ENCODE measurements at places on chromosomes 7 and 10.

GRCh38 chr7:96800824-96801223 is 91.2 kb upstream of the SEM1 start:
- no peak for DNase-seq

DNA sequence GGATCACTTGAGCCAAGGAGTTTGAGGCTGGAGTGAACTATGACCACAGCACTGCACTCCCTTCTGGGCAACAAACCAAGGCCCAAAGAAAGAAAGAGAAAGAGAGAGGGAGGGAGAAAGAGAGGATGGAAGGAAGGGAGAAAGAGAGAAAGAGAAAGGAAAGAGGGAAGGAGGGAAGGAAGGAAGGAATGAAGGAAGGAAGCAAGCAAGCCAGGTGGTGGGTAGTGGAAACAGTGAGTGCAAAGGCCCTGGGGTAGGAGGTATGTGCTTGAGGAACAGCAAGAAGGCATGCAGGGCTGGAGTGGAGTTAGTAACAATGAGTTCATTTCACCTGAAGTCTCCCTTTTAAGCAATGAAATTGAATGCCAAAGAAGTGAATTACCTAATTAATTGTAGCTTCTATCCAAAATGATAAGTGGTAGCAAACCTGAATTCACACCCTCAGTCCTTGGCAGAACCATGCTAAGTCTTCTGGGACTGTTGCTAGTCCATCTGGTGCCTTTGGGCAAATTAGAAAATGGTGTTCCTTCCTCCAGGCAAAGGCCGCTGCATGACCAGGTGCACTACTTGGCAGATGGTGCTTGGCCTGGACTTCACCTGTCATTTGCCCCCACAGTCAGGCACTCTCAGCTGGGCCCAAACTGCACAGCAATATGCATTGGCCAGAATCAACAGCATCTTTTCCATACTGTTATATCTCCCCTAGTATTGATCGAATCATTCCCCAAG is 67.4 kb upstream of the MPP7 start:
- DNase-seq, result no peak

DNA sequence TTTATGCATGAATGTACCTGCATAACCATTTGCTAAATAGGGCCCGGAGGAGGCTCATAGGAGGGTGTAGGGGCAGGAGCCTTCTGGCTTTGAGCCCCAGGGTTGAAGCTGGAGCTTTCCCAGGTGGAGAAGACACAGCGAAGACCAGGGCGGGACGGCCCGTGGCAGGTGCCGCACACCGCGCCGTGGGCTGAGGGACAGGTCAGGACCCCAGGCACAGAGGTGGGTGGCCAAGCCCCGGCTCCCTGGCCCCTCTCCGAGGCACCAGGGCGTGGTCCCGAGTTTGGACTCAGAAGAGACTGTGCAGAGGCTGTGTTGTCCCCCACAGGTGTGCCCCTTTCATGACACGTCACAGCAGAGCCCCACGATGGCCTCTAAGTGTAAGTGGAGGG is 56.5 kb downstream of the PWWP2B start:
- DNase-seq, result no peak

DNA sequence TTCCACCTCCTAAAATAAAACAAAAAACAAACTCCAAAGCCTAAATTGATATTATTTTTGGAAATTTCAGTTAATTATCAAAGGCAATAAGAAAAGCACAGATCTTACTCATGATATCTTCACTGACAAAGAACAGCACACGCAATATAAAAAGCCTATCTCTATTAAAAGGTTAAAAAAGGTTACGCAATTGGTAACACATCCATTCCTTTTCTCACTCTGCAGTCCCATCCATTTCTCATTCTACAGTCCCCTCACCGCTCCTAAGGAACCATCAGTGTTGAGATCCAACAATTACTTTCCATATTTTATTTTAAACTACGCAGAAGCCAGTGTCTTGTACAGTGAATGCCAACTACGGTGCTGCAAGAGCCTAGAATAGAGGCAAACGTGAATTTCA is 1.3 kb downstream of the SEC61G start:
- no peak for DNase-seq

GRCh38 chr10:23088609-23089008 is 6.8 kb upstream of the MSRB2 start:
- no peak for DNase-seq

DNA sequence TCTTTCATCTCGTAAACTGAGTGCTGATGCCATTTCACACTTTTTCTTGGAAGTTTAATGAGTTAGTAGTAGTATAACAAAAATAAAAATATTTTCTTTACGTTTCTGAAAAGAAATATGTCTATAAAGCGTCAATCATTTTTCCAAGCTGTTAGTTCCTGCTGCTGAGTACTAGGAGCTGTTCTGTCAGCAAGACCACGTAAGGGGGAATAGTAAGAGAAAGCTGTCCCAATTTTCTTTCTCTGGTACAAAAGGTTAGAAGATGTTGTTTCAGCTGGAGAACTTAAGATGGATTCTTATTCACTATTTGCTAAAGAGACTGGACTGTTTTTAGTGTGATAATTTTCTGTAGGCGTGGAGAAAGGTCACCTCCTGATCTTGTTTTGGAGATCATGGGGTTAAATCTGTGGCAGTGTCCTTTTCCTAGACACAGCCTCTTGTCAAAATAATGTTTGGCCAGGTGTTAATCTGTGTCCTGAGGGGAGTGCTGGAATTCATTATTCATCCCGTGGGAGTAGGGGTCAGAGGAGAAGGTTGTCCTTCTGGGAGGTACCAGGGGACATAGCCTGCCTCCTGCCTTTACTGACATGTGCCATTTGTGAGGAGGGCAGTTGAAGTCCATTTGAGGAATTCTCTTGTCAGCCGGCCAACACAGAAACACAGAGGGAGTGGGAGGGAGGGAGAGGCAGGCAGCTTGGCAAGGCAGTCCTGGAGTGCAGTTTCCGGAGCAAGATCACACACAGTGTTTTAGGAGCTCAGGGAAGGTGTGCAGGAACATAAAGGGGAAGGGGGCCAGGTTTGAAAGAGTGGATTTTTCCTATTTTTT is 368.7 kb downstream of the AUTS2 start:
- no peak for DNase-seq

- DNase-seq, result no peak
These were observed 58.0 kb downstream of the CREM start for GRCh38 chr10:35184527-35185171.

DNA sequence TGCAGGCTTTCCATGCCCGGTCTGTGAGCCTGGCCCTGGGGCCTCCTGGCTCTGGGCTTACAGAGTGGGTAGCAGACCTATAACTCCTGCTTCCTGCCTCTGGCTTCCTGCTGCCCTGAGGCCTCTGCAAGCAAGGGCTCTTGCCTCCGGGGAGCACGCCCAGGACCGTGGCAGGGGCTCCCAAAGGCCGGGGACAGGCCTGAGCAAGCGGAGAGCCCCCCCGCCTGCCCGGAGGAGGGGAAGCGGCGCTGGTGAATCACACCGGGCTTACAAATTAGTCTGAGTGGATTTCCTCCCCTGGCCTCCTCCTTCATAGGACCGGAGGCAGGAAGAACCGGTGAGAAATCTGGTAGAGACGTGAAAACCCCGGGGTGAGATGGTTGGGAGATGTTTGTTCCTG is 1.5 kb upstream of the MYL10 start:
- peak; percentile 79 for DNase-seq

DNA sequence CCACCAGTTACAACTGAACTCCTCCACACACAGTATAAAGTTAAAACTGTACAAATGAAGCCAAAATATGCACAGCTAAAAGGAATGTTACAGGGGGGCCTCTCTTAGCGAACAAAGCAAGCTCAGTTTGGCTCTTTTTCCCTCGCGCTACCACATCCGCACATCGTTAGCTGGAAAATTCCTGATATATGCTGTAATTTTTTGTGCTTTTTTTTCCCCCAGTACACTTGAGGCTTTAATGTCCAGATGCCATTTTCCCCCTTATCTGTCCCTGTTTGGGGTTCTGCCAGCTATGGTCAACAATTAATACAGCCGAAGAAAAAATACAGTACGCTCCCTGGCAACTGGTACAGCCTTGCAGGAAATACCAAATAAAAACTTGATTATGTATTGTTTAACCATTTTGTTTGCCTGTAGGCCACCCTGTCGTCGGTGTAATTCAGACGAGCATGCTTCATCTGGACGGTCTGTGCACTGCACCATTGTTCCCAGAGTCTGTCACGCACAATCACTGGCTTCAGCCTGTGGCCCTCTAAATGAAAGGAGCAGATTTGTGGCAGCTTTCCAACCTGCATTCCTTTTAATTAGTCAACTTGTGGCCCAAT is 108.1 kb upstream of the FAM133B start:
- peak; percentile 83 for DNase-seq

GRCh38 chr7:89837515-89837914 is 316.8 kb upstream of the STEAP1 start:
- no peak for DNase-seq

DNA sequence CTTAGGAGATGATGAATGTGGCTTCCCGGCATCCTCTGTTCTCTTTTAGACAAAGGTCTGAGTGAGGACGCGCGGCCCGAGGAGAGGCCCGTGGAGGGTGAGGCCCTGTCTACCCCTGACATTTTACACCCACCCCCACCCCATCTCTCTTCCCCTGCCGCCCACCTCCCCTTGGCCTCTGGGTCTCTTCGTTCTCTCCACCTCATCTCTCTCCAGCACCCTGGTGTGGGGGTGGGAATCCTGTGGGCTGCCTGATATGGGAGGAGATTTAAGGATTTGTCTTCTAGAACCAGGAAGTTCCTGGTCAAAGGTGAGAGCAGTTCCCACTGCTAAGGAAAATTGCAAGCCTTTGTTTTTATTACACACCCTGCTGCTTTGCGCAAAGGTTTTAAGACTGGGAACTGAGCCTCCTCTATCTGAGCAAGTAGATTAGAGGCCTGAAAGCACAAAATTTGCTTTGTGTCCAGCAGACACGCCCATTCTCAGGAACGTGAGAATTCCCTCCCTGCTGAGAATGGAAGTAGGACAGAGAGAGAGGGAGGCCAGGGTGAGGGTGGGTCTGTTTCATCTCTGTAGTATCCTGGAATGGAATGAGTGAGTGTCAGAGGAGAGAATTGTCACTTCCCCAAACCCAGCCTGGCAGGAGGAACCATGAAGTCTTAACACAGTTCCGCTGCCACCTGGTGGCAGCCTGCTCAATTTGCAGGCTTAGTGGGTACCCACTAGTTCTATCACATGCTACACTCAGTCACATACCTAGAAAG is 91.2 kb downstream of the GTF2IRD1 start:
- peak; percentile 26 for DNase-seq

GRCh38 chr7:103951311-103951710 is 38.1 kb downstream of the RELN start:
- DNase-seq, result no peak

DNA sequence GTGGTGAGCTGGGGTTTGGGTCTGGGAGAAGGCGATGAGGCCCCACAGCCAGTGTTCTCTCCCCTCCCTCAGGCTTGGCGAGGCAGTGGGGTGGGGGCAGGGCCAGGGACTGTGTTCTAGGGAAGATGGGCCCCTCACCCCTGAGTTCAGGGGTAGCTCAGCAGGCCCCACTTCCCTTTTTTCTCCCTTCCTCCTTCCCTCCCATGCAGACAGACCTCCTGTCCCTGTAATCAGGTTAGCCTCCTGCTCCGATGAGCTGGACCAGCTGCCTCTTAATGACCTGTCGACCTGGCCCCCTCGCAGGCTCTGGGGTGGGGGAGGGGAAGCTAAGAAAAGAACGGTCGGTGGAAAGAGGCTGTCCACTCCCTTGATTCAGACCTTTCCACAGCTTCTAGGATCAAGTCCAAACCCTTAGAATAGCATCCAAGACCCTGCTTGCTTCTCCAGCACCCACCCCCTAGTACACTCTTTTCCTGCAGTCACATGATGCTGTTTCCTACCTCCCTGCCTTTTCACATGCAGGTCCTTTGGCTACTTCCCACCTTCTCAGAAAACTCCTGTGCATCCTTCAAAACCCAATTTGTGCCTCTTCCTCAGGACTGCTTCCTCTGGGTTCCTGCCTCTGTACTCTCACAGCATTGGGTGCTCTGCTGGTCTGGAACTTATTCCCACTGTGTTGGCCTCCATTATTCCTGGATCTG is 64.1 kb downstream of the ZMIZ1 start:
- no peak for DNase-seq

GRCh38 chr7:29421010-29421956 is 142.4 kb upstream of the PRR15 start:
- no peak for DNase-seq

GRCh38 chr10:31664803-31665202 is 263.8 kb downstream of the ARHGAP12 start:
- no peak for DNase-seq

DNA sequence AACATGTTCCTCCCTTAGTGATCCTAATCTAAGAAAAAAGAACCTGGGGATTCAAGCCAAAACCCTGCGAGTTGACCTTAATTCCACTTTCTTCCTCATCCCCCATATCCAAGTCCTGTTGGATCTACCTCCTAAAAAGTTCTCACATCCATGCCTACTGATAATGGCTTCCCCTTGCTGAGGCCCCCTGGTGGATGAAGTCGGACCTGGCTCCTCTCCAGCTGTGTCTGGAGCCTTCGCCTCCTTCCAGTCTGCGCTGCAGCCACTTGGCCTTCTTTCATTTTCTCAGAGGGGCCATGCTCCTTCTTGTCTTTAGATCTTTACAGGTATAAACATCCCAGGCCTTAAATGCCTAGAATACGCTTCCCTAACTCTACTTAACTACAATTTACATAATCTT is 8.1 kb downstream of the PDE1C start:
- DNase-seq, result no peak

DNA sequence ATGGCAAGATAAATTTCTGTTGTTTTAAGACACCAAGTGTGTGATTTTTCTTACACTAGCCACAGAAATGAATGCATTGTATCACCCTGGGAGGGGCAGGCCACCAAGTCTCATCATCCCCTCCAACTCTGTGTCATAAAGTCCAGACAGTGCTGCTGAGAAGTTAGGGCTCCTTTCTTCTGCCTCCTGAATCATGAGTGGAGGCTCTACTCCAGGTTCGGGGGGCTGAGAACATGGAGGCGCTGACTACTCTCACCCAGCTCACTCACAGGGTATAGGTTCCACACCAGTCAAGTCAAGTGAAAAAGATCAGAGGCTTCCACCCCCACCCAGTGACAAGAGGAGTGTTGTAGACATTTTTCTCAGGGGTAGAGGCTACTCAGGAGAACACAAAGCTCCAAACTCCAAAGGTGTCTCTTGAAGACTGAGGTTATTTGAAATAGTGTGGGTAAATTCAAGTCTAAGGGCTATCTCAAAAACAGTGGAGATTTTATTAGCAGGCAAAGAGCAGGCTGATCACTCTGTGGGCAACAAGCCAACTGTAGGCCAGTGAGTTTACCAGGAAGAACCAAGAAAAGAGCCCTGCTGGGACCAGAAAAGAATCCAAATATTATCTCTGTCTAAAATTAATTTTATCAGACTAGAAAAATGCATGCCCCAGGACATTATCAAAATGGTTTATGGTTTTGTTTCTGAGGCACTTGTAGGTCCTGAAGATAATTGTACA is 118.6 kb upstream of the RET start:
- DNase-seq, result no peak

- DNase-seq, result no peak
These were observed 212.4 kb upstream of the YAE1 start for GRCh38 chr7:39353615-39354376.

- no peak for DNase-seq
These were observed 245.1 kb downstream of the STK31 start for GRCh38 chr7:23955145-23955544.

- DNase-seq, result no peak
These were observed 164.1 kb downstream of the EBF3 start for GRCh38 chr10:129799942-129800341.
